BE2C (cell line): ENCODE measurements at places on chromosomes 5 and 9.

DNA sequence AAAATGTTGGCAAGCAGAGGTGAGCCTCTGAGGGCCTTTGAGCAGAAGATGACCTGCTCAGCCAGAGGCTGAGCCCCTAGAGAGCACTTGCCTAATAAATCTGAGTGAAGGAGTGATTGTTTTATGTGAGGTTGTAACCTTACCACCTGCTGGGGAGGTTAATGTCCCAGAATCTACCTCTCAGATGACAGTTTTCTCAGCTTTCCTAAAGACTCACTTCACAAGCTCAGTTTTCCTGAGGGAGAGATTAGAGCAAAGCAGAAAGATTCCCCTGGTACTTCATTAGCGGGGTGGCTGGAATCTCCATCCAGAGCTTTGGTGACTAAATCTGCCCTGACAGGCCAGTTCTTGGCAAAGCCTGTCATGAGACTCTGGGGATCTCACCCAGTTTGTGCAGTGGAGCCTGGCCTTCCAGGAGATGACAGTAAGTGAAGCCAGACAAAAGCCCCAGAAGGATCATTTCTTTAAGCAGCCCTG, 48.8 kb upstream of the GALNT10 start:
- no peak for DNase-seq

DNA sequence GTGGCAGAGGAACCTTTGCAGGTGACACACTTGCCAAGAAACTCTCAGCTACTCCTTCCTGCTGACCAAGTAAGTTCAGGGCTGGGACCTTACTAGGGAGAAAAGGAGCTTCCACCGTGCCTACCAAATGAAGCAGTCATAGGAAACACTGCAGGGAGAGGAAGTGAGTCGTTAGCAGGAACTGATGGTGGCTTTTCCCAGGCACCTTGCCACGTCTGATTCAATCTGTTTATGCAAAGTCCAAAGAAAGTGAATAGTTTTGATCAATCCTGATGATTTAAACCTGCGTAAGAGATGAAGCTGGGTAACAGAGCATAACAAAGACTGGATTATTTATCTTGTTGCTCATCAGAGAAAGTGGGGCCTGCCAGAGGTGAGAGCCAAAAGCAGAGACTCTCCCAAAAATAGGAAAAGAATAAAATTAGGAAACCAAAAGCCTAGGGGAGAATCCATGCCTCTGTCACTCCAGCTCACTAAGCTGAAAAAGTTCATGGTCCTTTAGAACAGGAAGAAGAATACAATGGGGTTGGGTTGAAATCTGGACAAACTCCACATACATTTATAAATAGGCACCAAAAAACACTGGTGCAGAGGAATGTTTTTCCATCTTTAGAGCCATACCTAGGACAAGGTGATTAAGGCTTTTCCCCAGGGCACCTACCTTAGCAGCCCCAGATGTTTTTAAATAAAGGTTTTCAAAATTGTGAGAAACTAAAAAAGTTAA, 9.3 kb upstream of the PFDN1 start:
- DNase-seq: no peak

DNA sequence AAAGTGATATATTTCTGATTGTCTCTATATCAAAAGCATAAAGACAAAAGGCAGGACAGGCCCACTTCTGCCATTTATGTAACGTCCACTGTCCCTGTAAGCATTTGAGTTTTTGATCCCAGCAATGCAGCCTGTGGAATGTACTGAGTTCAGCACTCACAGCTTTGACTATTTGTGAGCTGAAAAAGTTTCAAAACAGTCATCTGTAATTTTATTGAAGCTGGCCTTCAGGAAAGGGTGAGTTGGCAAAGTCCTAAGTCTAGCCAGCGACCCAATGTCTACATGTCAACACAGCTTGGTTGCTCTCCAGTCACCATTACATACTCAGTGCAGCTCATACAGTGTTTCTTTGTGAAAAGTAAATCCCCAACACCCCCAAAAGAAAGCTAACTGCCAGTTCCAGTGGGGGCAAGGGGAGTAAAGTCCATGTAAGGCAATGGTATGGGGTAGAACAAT, 9.7 kb downstream of the LIFR start:
- DNase-seq: no peak

DNA sequence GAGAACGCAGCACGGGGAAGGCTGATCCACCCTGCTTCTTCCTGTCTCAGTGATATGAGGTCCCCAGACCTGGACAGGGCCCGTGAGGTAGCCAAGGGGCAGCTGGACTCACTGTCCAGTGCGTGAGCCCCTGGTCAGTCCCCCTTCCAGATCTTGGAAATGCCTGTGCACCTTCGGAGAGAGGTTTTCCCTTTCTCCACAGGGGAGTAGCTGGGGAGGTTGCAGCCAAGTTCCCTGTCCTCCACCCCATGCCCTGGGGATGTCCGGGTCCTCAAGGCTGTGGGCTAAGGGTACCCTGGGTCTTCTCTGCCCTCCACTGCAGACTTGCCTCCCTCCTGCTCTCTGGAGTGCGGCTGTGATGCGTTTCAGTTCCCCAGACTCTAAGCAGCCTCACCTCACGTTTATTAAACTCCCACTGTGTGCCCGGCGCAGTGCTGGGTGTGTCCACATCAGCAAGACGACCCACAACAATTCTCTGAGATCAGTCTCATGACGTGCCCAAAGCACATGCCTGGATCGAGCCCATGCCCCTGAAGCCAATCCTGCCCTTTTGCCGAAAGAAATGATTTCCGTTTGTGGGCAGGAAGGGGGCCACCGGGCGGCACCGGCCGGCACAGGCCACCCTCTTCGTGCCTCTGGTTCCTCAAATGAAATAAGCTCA, 101.3 kb upstream of the PHYKPL start:
- DNase-seq: no peak

DNA sequence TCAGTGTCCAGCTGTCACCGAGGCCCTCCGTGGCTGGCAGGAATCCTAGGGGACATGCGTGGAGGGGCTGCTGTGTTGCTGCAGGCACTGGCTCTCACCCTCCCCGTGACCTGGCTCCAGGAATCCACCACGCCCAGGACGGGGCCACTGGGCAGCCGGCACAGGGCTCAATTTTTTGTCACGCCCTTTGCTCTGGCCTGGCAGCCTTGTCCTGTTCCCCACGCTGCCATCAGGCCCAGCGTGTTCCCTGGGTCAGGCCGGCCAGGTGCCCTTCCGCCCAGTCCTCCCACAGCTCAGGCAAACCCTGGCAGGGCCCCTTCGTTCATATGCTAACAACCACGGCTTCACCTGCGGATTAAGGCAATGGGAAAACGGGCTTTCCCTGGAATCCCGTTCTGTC, 37.3 kb downstream of the PROP1 start:
- DNase-seq: no peak

- no peak for DNase-seq
Measured at GRCh38 chr5:62682059-62682458, 103.4 kb downstream of the LRRC70 start.

- no peak for DNase-seq
Measured at GRCh38 chr9:76984486-76984885, 35.0 kb upstream of the FOXB2 start.

- DNase-seq: no peak
Measured at GRCh38 chr5:112126982-112127381, 292.1 kb downstream of the EPB41L4A start.
